ENCODE measurements at places on chromosomes 16 and 17.

- no peak for DNase-seq
These were observed 117.7 kb downstream of the CMIP start for GRCh38 chr16:81562174-81562849.

- DNase-seq, result no peak
These were observed 27.6 kb upstream of the PITPNA start for GRCh38 chr17:1590029-1590746.

GRCh38 chr16:85569039-85569614, 44.0 kb upstream of the GSE1 start:
- no peak for DNase-seq

DNA sequence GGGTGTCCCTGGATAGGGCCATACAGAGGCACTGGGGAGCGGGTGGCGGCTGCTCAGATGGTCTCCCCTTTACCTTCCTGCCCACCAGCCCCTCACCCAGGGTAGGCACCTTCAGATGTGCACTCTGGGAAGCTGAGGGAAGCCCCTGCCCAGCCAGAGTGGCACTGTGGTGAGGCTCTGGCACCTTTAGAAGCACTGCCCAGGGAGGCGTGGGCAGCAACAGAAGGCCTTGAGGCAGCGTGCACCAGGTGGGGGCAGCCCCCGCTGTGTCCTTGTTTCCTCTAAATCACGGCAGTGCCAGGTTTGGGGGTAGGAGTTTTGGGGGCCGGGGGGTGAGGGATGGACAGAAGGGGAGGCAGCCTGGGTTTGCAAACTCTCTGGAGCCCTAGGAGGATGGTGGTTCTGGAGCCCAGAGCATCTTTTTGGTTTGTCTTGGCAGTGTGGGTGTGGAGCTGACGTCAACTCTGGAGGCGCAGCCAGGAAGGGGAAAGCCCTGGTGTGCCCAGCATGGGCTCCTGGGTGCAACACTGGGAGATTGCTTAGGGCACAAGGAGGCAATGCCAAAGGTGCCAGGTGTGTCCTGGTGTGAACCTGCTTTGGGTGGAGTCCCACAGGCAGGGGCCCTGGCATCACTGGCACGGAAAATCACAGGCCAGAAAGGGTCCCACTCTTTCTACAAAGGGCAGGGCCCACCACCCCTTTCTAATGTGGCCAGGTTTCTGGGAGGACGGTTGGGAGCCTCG, 23.1 kb upstream of the CDC42EP4 start:
- no peak for DNase-seq

DNA sequence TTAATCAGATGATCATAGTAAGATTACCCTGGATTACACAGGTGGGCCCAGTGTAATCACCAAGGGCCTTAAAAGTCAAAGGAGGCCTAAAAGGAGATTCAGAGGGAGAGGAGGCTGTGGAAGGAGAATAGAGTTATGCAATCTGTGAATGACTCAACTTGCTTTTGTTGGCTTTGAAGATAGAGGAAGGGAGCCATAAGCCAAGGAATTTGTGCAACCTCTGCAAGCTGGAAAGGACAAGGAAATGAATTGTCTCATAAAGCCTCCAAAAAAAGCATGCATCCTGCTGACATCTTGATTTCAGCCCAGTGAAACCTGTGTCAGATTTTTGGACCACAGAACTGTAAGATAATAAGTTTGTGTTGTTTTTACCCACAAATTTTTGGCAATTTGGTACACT, 109.6 kb downstream of the CNTNAP4 start:
- no peak for DNase-seq

GRCh38 chr17:10775058-10775457, 28.8 kb downstream of the TMEM238L start:
- DNase-seq, result no peak

- DNase-seq, result no peak
These were observed 9.0 kb upstream of the CSNK1D start for GRCh38 chr17:82282239-82283207.

DNA sequence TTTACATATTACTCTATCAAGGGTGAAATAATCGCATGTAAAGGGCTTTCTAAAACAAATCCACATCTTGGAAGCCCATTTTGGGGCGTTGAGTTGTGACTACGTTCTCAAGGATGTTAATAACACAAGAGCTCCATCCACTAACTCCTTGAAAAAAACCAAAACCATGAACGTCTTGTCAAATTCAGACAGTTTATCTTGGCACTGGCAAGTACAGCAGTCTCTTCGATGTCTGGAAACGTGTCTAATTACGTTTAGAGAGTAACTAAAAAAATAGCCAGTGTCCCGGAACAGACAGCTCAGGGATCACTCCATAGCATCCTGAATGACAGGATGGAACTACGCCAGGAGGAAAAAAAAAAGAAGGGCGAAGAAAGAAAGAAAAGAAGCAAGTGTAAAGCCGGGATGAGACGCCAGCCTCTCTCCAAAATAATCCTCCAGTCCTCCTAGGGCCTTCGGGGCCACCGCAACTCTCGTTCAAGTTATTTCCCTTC, 954 bp downstream of the MYO1D start:
- no peak for DNase-seq

DNA sequence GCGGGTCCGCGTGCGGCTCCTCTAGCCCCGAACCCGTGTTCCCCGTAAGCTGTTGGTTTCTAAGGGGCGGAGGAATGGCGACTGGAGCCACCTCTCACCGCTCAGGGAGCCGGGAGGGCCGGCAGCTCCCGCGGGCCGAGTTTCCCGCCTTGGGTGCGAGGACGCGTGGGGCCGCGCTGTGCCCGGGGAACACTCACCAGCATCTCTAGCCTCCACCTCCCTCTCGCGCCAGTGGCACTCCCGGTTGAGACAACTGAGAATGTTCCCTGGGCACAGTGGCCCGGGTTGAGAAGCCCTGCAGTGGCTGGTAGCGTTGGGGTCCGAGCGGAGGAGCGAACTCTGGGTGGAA, 560 bp downstream of the TELO2 start:
- peak; percentile 66 for DNase-seq

DNA sequence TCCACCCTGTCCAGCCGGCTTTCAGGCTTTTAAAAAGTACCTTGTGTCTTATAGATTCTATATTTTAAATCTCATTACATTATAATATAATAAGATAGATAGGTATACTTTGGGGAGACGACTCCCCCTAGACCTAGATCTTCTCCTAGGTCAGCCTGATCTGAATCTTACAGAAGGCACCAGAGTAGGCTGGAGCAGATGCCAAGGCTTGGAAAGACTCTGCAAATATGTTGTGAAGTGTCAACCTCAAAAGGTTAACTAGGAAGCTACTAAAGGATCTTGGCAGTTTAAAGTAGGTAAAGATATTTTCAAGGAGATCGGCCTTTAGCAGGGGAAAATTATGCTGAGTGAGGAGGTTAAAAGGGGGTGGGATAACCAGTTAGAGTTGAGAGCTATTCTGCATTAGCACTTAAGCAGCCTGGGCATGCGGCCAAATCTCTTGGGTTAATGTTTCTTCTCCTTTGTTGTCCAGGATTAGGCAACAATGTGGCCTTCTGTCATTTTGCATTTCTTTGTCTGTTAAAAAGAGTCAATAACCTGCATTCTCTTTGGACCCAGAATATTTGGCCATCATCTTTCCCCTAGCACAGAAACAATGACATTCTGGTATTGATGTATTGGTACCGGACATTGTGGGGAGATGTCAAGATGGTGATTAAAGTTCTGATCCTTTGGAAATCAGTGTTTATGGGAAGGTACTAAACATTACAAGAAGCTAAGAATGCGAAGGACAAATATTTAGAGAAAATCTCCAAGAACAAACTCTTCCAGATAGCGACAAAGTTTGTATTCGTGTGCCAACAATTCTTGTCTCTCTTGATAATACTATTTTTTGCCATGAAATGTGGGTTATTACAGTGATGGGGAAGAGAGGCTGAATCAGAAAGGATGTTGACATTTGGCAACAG, 51.2 kb upstream of the DHX40 start:
- DNase-seq, result peak; percentile 83

DNA sequence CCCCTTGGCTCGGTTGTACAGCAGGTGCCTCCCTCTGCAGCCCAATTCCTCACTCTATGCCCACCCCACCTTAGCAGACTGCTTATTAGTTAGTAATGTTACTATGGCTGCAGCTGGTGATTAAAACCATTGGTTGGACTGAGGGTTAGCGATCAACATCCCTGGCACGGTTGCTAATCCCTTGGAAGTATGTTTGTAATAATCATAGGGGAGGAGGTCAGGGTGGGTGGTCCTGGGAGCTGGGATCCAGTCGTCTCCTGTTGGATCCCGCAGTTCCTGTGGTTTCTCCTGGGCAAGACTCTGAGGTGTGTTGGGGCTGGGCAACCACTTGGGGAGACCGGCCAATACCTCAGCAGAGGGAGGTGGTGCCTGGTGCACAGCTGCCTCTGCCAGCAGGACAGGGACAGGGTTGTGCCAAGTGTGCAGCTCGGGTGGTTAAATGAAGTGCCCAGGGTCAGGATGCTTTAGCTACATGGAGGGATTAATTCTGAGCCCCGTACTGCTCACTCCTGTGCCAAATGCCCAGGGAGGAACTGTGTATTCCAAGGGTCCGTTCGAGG, 38.0 kb downstream of the FZD2 start:
- DNase-seq, result no peak

- DNase-seq, result no peak
These were observed 64.8 kb downstream of the VAT1L start for GRCh38 chr16:77853161-77853560.

DNA sequence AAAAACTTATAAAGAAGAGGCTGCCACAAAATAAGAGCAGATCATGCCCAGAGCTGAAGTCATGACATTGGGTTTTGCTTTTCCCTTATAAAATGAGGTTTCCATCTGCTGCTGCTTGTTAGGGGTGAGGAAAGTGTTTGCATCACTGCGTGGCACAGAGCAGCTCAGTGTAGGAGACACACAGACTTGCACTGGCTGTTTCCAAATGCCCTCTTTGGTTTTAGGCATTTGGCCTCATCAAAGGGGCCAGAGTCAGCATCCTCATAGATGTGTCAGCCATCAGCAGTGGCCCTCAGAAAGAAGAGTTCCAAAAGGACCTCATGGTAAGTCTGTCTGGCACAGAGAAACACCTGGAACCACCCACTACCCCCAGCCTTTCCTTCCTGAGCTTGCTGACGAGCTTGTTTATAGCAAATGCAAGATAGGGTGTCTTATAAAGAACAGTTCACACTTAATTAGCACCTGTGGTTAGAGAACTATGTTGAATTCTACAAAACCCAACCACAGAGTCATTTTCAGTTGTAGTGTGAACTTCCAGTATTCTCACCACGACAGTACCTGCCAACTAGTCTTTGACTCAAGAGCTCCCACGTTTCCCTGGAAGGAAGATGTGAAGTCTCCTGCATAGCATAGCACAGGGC, 17.0 kb downstream of the VWA3A start:
- no peak for DNase-seq

DNA sequence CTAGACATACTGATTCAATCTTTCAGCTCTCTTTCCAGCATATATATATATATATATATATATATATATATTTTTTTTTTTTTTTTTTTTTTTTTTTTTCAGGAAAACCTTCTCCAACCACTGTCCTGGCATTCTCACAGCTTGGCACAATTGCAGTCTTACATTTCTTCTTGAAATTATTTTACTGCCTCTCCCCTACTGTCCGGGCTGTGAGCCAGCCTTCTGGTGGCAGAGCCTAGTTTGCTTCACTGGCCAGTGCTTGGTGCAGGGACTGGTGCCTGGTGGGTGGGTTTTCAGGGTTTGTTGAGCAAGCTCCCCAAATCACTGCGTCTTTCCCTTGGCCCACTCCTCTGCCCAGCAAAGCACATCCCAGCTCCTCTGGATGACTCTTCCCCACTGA, 28.5 kb downstream of the PRSS54 start:
- no peak for DNase-seq

DNA sequence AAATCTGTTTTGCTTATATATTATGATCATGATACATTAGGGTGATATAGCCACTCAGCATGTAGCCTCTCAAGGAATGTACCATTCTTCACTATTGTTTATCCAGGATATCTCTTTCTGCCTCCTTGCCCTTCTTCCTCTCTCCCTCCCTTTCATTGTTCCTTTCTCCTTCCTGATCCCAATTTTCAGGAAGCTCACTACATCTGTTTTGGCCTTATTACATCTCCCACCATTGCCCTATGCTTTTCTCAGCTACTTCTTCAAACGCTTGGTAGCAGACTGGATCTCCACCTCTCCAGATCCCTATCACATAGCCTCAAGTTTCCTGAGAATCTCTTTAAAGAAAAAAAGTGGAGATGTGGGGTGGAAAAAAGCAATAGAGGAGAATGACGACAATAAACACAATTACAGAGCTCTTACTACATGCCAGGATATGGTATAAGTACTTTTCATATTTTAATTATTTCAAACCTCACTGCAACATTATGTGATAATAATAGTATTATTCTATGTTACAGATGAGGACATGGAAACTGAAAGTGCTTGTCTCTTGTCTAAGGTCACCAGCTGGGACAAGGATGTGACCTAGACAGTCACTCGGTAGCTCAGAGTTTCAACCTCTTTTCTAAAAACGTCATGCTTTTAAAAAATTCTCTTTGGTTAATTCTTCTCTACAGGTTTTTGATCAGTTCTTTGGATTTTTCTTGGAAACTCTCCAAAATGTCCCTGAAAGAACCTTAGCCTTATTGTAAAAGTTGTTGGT, 959.1 kb downstream of the CDH11 start:
- DNase-seq, result no peak

GRCh38 chr16:80230328-80231120, 310.3 kb upstream of the DYNLRB2 start:
- DNase-seq, result no peak

DNA sequence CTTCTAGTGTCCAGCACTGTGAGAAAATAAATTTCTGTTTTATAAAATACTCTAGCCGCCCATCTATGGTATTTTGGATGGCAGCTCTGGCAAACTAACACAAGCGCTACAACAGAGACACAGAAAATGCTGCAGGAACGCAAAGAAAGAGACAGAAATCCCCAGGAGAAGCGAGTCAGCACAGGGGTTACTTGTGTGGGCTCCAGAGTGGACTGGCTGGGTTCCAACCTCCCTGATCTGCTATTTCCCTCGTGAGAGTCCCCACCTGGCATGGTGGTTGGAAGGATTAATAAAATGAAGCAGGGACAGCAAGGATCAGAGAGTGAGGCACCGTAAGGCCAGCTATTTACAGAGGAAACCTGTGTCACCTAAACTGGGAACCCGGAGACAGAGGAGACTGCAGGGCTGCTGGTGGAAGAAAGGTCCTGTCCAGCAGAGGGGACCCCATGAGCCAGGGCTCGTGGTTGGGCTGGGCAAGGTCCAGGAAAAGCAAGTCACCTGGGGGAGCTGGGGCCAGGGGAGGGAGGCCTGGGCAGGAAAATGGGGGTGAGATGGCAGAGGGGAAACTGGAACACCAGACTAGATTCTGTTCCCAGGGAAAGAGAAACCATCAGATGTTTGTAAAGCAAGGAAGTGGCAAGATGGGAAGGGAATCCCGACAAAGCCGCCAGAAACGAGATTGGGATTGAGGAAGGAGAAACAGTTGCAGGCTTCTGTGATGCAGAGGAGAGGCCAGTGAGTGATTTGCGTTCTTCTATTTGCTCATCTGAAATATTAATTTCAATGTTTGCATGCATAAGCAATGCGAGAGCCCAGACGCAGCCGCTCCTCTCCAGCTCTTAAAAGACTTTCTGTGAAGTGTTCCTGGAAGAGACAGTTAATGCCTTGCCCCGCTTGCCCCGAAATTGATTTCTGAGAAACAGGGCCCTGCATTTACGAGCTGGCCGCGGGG, 63.0 kb upstream of the TEKT3 start:
- no peak for DNase-seq

GRCh38 chr17:60390925-60391470, 935 bp downstream of the USP32 start:
- peak; percentile 68 for DNase-seq

All from D341Med (cell line).